Fibroblast of mammary gland (primary cell): ENCODE measurements at places on chromosomes 2 and 18.

DNA sequence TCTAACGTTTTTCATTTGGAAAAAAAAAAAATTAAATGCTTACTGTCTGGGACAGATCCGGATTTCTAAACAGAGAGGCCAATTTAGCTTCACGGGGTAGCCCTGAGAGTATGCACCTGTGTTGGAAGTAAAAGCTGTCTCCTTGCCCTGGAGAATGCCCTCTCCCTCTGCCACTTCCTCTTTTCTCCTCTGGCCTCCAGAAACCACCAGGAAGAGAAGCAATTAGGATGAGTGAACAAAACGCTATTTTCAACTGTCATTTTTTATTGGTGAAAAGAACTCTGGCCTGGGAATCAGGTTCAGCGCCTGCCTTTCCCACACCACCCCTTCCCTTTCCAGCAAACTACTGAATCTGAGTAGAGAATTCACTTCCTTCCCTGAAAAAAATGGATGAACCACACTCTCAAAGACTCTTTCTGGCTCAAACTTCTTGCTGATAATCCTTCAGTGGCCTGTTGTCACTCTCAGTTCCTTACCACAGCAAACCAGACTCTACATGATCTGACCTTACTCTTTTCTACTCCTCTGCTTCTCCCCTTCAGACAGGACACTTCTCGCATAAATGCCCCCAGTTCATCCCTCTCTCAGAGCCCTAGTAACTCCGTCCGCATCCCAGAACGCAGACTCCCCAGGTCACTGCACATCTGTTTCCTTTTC is 29.8 kb downstream of the KLF7 start:
- no peak for DNase-seq

GRCh38 chr18:48673853-48674721 is 135.3 kb downstream of the CTIF start:
- peak; percentile 44 for DNase-seq

DNA sequence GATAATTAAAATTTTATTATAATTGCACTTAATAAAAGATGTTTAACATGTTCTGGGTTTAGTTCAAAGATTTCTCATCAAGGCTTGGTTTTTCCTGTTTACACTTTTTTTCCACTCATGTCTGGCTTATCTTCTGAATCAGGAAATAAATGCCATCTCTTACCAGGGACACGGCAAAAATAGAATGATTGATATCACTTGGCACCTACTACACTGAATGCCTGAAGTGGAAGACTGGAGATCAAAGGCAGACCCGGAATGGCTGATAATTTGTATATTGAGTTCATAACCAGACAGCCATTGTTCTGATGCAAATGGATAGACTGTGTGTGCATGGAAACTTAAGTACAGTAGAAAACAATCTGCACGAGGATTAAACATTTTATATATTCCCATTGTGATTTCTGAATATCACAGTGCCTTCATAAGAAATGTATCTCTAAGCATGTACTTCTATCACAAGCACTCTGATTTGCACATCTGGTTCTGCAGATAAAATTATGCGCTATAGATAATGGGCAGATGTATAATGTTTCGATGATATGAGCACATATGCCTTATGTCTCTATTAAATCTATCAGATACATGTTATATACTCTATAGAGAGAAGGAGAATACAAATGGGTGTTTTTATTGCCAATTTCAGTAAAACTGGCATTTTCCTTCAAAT is 304.8 kb downstream of the RND3 start:
- DNase-seq: no peak

DNA sequence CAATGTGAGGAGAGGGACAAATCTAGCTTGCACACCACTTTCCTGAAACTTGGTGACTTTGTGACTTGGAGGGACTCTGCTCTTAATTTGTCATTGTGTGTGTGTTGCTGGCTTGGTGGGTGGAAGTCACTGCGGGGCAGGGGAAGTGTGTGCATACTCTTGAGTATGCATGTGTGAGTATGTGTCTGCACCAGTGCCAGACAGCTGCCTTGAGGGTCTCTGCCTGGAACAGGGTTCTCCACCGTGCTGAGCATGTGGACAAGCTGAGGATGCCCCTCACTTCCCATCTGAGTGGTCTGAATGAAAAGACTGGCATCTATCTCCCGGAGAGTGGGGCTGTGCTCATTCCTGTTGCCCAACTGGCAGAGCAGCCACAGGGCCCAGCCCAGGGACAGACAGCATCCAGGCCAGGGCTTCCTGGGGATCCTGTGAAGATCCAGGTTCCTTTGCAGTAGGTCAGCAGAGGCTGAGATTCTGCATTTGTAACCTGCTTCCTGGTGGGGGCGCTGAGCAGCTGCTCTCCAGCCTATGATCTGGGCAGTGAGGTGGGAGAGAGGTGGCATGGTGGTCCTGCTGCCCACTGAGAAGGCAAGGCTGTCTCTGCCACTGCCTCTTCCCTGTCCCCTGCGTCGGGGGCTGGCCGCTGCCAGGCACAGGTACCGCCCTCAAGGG is 138.9 kb upstream of the HAAO start:
- DNase-seq: peak; percentile 25

DNA sequence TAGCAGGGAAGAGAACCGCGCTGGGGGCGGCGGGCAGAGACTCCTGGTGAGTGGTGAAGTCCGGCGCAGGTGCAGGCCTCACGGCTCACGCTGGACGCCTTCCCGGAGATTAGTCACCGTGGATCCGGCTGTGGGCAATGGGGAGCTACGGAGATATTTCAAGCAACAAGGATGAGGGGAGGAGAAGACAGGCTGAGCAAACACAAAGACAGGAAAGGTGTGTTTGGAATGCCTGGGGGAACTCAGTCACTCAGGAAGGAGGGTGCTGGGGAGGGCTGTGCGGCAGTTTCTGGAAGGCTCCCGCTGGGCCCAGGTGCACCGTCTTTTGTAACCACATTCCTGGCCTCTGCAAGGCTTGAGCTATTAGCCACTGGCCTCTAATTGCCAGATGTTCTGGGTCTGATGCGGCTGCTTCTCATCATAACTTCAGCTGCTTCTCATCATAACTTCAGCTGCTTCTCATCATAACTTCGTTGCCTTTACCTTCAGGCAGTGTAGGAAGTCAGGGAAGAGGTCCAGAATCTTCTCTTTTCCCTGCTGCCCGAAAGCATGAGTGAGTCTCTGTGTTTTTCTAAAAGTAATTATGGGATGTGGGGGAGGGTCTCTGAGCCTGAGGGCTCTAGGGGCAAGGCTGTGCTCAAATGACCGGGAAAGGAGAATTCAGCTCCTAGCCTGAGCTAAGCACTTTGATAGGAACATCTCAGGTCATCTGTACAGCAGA is 118.9 kb downstream of the PXDN start:
- DNase-seq: peak; percentile 85

GRCh38 chr18:70461323-70462077 is 172.7 kb downstream of the SOCS6 start:
- DNase-seq: no peak

DNA sequence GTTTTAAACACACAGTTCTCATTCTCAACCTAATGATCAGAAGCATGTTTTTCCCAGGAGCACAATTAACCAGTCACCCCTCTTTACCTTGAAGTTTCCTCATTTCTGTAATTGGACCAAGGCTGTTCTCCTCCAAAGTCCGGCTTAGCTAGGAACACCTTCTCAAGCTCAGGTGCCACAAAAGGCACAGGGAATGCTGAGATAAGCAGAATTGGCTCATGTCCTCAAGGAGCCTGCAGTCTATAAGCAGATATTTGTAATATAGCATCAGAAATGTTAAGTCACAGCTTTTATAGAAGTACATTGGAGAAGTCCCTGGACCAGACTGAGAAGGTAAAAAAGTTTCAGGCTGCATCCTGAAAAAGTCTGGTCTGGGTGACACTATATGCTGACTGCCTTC is 20.7 kb downstream of the OSR1 start:
- no peak for DNase-seq

GRCh38 chr2:205670292-205670691 is 12.0 kb upstream of the NRP2 start:
- no peak for DNase-seq

GRCh38 chr2:178412047-178412446 is 38.9 kb downstream of the PRKRA start:
- no peak for DNase-seq

DNA sequence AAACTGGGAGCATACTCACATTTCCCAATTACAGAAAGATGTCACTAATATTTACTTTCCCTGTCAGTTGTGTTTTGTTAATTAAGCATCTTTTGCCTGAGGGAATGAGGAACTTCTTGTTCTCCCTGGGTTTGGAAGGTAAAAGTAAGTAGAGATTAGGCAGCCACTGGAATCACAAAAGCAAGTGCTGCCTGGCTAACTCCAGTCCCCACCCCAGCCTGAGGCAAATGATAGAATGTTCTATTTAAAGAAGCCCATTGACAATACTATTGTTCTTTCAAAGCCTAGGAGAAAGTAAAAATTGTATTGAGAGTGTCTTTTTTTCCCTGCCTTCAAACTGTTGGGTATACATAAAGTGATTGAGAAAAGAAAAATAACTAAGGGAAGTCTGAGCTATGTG is 93.8 kb downstream of the MBD2 start:
- DNase-seq: no peak

DNA sequence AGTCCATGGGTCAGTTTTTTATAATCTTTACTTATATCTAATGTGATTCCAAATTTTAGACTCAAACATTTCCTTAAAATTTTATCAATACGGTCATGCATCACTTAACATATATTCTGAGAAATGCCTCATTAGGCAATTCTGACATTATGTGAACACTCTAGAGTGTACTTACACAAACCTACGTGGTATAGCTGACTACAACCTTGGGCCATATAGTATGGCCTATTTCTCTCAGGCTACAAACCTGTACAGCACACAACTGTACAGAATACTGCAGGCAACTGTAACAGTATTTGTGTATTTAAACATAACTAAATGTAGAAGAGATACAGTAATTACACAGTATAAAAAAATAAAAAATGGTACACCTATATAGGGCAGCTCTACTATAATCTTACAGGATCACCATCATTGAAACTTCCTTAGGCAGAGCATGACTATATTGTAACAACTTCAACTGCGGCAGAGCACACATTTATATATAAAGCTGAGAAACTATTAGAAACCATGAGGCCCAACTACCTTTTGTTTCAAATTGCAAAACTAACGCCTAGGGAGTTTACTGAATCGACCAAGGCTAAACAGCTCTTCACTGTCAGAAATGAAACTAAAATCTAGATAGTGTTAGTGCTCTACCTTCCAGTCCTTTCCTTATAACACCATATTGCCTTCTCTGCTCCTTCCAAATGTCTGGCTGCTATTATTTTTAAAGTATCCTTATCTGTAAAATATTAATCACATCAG is 6.9 kb downstream of the YES1 start:
- no peak for DNase-seq

DNA sequence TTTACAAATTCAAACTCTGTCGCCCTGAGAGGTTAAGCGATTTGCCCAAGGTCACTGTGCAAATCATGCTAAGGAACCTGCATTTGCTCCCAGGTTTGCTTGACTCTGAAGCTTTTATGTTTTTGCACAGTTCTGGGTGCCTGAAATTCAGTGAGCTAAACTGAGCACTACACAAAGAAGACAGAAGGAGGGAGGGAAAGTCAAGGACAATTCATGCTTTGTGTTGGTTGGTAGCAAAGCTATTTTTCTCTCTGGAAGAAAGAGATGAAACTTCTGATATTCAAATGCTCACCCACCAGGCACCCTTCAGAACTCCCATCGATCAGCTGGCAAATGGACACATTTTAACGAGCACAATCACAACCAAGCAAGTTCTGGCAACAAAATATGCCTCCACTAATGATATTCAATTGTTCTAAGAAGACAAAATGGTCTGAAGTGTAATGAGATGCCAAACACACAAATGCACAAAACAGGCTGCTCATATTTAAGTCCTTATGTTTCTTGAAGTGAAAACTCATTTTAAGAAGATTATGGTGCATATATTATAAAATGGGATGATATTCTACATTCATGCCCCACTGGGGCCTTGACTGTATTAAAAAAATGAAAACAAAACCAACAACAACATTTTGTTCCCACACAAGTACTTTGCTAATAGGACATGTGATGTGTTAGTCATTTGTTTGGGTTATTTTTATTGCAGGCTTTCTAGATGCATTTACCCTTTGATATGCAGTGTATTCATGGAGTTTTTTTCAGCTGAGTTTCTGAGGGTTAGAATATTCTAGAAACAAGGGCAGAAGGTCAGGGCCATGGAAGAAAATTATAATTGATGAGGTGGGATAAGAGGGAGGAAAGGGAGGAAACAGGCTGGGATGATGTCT is 445.6 kb upstream of the CELF4 start:
- no peak for DNase-seq

DNA sequence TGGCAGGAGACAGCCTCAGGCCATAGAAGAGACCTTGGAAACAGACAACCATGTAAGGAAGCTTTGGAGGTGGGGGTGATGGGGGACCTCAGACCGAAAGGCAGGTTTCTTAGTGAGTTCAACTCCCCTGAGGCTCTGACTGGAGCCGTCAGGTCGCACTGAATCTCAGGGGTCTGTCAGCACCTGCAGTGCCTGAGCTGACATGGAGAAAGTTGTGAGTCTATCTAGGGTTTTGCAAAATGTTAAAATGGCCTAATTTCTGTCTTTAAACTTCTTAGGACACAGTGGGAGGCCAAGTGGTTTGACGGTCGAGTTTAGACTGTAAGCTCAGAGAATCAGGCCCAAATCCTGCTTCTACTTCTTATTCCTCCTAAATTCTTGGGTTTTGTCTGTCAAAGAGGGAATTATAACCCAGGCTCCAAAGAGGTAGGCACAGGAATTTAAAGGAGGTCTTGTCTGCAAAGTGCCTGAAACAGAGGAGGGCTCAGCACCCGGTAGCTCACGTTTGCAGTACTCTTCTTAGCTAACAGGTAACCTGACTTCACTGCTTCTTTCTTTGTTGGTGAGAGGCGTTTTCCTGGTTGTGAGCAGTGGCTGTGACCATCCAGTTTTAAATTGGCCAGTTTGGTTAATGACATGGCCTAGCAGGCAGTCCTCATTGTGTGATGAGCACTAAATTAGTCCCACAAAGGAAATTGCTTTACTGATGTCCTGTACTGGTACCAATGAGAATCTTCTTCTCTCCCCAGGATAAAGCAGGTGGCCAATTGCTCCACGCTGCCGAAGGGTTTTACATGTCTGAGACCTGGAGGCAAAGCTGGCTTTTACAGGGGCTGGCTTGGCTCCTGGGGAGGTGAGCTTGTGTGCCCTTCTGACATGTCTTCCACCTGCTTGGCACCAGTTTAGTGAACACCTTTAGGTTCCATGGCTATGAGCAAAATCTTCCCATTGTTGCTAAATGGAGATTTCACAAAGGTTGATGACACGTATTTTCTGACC is 95.7 kb downstream of the MYCN start:
- no peak for DNase-seq

DNA sequence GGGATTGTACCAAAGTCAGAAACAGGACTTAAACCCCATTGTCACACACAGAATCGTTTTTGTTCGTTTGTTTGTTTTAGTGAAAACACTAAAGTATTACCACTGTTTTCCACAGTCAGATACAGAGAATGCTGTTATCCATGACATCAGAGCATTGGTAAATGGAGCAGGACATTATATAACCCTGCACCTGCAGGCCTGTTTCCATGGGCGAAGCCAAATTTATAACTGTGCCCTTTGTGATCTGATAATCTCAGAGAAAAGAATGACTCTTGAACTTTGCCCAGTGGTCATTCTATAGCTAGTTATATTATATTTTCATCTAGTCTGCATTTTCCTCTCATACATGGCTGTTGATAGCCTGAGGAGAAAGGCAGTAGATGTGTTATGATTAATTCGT is 217.6 kb downstream of the TMEM182 start:
- DNase-seq: no peak

- peak; percentile 32 for DNase-seq
Observed at GRCh38 chr18:79396431-79397246, 909 bp downstream of the NFATC1 start.

- DNase-seq: peak; percentile 35
Observed at GRCh38 chr2:32478889-32479620, 122.2 kb downstream of the BIRC6 start.

GRCh38 chr2:232486558-232487384 is 863 bp downstream of the ECEL1 start:
- DNase-seq: no peak
